GM12892 (cell line): ENCODE measurements at places on chromosomes 7 and 10.

DNA sequence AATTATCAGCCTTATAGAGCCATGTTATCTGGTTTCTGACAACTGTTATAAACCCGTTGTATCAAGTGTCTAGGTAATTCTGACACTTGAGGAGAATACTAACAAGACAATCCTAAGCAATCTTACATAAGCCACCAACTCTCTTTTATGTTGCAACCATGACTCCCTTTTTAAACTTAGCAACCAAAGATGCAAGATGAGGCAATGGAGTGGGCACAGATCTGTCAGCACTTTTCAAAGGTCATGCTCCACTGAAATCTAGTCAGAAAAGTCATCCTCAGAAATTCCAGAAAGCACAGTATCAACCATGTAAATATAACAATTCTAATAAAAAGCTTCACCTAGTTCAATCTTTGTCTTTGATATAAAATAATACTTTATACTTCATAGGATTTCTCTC is 77.0 kb upstream of the SEMA3A start:
- no peak for DNase-seq

GRCh38 chr10:1049425-1049958 is 573 bp upstream of the IDI1 start:
- DNase-seq = no peak

DNA sequence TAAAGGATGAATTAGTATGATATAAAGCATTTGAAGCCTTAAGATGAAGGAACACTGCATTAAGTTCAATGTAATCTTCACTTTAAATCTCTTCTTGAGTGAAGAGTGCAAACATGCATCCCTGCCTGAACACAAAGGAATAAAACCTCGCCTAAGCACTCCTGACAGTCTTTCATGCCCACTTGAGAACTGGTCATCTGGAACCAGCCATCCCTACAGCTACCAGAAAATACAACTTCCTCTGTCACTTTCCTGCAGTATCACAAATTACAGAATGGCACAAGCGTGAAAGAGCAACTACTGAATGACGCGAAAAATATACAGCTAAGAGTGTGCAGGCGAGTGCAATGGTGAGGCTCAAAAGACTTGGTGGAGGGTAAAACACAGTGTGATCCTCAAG is 1079.9 kb downstream of the CNTNAP2 start:
- no peak for DNase-seq

DNA sequence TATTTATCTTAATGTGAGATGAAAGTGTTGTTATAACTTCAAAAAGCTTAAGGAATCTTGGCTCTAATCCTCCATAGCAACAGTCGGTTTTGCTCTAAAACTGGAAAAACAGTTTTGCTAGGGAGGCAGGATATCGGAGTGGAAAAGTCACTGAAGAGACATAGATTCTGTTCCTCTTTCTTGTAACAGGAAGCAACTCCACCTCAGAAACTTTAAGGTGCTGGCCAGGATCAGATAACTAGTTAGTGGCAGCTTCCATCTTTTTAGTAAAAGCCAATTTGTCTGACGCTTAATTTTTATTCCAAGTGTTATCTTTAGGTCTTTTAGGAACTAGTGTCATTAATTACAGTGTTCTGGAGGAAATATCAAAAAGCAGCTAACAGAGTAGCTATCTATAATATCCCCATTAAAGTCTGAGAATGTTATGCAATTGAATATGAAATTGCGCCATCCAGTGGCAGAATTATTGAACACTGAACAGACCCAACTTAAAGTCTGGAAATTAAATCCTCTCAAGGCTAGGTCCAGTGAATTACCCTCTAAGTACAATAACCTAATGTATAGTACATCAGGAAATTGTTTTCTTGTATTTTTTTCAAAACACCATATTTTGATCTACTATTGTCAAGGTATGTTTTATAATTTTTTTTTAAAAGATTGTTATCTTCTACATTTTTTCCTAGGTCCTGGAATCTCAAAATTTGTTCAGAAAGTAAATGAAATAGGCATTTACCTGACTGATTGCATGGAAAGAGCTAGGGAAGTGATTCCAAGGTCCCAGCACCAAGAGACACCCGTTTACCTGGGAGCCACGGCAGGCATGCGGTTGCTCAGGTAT is 65.9 kb upstream of the CC2D2B start:
- DNase-seq = no peak

GRCh38 chr10:100728928-100729861 is 16.2 kb upstream of the PAX2 start:
- DNase-seq = no peak

DNA sequence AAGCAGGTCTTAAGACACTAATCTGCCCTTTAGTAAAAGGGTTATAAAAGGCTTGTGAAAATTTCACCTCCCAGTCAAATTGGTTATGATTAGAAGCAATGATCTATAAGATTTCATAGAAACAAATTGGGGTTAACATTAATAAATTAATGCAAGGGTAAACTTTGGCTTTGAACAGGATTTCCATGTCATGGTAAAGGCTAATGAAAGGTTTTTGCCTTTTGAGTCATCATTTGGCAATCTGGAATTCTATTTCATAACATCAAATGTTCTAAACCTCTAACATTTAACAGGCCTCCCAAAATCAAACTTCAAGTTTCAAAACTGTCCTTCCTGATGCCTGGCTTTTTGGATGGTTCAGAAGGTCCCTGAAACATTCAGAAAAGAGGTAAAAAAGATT is 62.4 kb downstream of the COA1 start:
- DNase-seq = no peak

- no peak for DNase-seq
Observed at GRCh38 chr10:62433181-62433692, 59.1 kb downstream of the ZNF365 start.

GRCh38 chr7:117961235-117961634 is 88.0 kb upstream of the CTTNBP2 start:
- no peak for DNase-seq

DNA sequence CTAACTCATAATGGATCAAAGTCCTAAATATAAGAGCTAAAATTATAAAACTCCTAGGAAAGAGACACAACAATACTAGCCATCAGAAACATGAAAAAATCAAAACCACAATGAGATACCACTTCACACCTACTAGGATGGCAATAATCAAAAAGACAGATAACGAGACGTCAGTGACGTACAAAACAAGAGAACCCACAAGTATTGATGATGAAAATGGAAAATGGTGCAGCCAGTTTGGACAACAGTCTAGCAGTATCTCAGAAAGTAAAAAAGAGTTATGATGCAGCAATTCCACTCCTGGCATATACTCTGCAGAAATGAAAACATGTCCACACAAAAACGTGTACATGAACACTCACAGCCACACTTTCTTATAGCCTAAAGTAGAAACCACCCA is 173.5 kb downstream of the SRPK2 start:
- no peak for DNase-seq

DNA sequence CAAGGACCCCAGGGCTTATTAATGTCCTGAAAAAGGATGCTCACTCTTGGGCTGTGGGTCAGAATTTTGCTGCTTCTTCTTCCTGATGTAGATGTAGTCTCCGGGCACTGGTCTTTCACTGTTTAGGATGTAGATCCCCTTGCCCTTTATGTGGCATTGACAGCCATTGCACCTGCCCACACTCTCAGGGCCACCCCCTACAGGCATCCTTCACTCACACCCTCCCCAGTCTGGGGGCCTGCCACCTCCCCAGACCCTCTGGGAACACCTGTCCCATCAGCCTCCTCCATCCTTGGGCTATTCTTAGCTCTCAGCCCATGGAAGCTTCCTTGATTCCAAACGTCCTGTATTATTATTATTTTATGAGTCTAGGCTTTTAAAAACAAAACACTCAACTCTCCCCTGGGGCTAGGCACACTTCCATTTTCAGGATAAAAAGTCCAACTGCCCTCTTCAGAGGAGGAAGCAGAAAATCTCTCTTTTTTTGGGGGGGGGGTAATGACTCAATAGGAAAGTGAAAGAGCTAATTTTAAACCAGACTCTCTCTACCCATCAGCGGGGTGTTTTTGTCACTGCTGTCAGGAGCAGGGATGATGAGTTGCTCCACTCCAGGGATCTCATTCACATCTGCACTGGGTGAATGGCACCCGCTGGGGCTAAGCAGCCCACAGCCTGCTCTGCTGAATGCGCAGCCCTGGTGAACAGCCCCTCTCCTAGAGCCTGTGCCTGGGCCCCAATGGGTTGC is 11.5 kb upstream of the KLRG2 start:
- peak; percentile 64 for DNase-seq

GRCh38 chr7:91993976-91994375 is 53.3 kb downstream of the AKAP9 start:
- DNase-seq = no peak

- DNase-seq = no peak
Observed at GRCh38 chr7:101746314-101746713, 71.1 kb upstream of the CUX1 start.

- no peak for DNase-seq
Observed at GRCh38 chr10:123229927-123230630, 75.9 kb downstream of the BUB3 start.

GRCh38 chr7:129122078-129122750 is 22.3 kb upstream of the TSPAN33 start:
- DNase-seq = no peak

GRCh38 chr7:92242972-92243371 is 2.7 kb downstream of the KRIT1 start:
- no peak for DNase-seq

DNA sequence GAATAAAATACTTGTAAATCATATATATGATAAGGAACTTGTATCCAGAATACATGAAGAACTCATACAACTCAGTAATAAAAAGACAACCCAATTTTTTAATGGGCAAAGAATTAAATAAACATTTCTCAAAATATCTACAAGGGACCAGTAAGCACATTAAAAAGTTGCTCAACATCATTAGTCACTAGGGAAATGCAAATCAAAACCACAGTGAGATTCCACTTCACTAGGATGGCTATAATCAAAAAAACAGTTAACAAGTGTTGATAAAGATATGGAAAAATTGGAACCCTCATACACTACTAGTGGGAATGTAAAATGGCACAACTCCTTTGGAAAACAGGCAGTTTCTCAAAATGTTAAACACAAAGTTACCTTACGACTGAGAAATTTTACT is 40.3 kb upstream of the YAE1 start:
- no peak for DNase-seq

DNA sequence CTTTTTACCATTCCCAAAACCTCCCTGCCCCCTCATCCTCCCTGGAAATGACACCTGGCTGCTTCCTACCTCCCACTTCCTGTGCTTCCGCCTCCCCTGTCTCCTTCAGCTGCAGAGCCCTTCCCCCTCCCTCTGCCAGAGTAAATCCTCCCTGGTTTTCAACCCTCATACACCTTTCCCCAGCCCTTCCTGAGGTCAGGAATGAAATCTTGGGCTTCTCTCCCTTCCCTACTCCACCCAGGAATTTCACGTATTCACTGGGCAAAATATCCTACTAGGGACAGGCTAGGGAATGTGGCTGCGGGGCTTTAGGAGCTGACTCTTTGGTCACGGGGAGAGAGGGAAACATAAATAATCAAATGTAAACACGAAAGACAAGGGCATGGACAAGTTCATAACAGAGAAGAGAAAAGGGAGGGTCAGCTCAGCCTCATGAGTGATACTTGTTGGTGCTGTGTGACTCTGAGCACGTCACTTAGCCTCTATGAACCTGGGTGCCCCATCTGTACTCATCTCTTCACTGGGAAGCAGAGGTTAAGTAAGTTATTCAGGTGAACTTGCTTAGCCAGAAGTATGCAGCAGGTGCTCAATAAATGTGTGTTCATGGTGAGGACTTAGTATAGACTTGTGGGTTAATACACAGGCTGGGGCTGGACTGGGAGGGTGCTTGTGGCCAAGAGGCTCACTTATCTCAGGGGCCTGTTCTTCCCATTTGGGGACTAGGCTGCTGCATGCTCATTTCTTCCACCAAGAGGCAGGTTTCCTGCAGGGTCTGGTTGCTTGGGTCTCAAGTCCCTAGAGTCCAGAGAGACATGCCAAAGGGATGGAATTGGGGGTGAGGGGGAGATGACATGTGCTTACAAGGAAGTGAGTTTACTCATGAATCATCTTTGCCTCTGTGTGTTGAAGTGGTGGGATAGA is 10.0 kb upstream of the DUSP5 start:
- DNase-seq = no peak

DNA sequence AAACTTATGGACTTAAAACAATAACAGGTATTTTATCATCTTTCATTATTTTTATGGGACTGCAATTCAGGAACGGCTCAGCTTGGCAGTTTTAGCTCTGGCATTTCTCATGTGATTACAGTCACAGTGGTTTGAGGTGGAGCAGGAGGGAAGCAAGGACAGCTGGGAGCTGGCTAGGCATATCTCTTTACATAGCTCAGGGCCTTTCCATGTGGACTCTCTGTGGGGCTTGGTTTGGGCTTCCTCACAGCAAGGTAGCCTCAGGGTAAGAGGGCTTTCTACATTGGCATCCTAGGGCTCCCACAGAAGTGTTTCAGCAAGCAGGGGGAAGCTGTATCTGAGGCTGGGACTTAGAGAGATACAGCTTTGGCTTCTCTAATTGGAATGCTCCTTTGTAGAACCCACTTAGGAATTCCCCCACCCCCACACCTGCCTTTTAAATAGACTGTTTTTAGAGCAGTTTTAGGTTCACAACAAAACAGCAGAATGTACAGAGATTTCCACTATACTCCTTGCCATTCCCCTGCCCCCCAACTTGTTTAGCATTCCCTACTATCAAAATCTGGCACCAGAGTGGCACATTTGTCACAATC is 26.6 kb upstream of the SDHAF3 start:
- no peak for DNase-seq

- peak; percentile 91 for DNase-seq
Observed at GRCh38 chr7:102272075-102272916, 14.4 kb upstream of the SH2B2 start.

DNA sequence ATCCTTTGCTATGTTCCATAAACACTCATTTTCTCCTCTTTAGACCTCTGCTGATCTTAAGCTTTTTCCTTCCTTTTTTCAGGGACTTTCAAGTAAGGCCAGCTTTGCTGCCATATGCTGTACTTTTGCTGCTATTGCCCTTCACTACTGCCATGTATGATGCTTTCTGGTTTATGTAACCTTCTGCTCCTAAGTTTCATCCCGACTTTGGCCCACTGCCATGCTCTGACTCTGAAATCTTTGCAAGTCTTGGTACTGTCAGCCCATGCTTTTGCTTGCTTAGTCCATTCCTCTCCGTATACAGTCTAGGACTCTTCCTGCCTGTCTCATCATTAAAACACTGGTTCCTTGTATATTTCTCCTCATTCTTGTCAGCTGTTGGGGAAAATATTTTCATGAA is 152.4 kb downstream of the RNF133 start:
- DNase-seq = no peak
